ENCODE measurements at places on chromosomes 11 and 22.

DNA sequence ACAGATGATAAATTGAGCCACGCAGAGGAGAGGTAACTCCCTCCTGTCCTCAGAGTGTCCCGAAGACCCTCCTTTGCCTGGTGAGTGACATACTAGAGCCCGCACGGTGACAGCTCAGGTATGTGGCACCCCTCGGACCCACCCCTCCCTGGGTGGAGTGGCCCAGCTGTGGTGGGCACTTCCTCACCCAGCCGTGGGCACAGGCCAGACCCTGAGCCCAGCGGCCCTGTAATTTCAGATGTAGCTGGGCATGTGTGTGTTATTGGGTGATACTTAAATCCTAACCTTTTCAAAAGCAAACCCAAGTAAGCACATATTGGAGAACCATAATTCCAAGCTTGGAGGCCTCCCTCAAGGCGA lies 93.2 kb downstream of the WNT7B start:
- no peak for DNase-seq

DNA sequence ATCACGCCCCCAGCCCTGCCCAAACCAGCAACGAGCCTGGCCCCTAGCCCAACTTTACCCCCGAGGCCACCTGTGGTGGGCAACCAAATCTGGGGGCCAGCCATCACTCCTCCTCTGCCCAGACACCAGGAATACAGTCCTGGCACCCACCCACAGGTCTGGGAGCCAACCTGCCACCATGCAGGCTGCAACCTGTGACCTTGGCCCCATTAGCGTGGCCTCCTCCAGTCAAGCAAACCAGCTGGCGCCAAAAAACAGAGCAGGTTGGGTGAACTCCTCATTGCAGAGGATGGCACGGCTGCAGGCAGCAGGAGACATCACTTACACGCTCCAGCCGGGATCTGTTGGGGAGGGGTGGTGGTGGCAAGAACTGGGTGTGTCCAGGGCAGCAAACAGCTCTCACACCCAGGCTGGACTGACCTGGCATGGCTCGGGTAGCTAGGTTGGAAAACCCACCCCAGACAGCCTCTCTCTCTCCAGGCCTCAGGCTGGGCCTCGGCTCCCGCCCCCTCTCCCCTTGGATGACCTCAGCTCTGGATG lies 65.5 kb upstream of the TCF20 start:
- DNase-seq: no peak

- no peak for DNase-seq
These were observed 47.2 kb downstream of the CCDC15 start for GRCh38 chr11:125001079-125001778.

- DNase-seq: no peak
These were observed at the start of gene SMIM35 for GRCh38 chr11:118086913-118087768. SMIM35 (minus strand) TSS chr11:118086963; CDS start chr11:118086757, 206 bp downstream.

- DNase-seq: no peak
These were observed 58.8 kb downstream of the PDGFD start for GRCh38 chr11:104105155-104105554.

DNA sequence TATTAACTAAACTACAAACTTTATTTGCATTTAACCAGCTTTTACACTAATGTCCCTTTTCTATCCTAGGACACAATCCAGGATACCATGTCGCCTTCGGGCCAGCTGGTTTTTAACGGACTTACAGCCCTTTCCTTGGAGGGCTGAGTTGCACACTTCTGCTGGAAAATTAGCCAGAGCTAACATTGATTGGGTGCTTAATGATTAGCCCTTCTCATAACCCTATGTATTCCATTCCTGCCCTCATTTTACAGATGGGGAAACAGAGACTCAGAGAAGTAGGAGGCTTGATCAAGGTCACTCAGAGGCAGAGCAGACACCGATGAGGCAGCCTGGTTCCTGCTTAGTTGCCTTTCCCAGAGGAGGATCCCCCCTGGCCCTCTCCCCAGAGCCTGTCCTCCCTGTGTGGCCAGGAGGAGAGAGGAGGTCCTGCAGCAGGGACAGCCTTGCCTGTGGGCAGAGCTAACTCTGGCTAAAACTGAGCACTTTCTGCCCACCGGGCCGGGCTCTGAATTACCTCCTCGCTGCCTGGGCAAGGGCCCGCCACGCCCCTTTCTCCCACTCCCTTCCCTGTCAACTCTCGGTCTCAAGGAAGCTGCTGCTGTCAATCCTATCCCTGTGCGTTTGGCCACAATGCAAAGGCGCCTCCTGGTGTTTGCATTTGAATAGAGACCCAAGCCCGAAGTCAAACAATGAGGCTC lies 59.6 kb upstream of the PAX6 start:
- no peak for DNase-seq

DNA sequence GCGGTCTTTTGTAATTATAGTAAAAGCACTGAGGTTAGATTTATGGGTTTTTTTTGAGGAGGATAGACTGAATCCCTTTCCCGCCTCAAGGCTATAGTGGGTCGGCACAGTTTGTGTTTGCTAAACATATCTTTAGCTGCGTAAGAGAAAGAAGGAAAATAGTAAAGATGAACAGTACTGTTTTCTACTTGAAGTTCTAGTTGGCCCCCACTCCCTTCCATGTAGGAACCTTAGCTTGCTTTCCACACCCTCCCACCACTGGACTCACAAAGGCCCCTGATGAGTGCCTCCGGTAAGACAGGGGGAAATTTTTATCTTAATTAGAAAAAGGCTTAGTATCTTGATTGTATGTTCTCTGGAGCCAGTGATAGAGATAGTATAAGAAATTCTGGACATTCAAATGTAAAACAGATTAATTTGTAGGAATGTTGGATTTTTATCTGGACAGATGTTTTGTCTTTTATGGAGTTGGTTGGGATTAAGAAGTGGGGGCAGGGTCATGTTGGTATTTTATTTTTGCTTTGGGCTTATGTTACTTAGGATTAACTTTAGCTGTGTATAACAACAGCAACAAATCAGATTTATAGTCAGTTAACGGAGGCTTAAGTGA lies 49.4 kb downstream of the PTPRJ start:
- DNase-seq: no peak

DNA sequence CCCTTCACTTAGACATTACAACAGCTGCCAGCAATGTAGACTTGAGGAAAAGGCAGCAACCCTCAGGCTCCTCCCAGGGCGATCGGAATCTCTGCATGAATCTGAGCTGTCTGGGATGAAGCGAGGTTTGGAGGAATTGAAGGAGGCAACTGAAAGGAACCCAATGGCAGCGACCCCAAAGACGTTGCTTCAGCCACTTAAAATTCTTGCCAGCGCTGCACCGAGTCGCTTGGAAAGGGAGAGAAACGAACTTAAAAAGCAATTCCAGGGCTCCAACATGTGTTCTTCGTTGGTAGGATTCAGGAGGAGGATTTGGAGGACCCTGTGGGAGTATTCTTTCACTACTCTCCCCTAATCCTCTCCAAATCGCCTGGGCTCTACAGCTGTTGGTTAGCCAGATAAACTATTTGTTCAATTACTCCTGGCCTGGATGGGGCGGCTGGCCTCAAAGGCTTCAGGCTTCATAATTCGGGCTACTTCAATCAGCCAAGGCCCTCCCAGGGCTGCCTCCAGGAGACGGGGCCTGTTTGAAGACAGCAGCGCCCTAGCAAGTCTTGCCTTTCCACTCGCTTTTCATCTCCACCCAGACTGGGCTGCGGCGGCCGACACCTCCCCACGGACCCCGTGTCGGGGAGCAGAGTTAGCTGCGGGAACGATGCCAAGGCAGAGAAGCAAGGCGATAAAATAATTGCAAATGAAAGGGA lies 72.4 kb upstream of the TMEM45B start:
- no peak for DNase-seq

GRCh38 chr11:15878756-15879155 lies 477.6 kb downstream of the SOX6 start:
- DNase-seq: no peak

GRCh38 chr11:119483341-119483880 lies 60.4 kb upstream of the THY1 start:
- DNase-seq: no peak

- no peak for DNase-seq
These were observed 100.3 kb upstream of the PITPNB start for GRCh38 chr22:28019360-28019759.

DNA sequence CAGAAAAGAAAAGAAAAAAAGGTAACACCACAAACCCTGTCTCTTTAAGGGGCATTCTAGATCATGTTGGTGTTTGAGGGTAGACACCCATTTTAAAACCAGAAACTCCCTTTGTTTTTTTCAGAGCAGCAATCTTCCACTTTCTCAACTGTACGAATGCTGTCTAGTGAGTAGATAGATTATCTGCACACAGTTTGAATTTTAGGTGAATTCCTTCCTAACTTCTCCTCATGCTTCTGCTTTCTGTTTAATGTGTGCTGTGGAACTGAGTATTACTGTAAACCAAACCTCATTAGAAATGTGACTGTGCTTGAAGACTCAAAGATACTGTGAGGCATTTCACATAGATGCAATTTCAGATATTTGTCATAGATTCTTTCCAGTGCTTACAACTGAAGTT lies 102.4 kb downstream of the PRMT3 start:
- DNase-seq: no peak

DNA sequence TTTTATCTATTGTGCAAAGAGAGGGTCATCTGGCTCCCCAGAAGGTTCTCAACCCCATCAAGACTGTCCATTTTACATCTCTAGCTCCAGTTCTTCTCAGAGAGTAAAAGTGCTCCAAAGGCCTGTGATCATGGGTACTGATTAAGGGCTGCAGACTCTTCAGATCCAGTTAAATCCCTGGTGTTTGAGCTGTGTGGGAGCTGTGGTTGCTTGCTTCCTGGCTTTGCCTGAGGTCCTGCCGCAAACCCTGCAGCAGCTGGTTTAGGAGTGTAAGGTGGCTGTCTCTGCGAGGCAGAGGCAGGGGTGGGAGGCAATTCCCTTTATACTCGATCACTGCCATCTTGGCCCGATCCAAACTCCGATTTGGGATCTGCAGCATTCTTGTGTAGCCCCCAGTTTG lies 1.2 kb downstream of the MRPL17 start:
- DNase-seq: no peak
